ENCODE measurements at places on chromosomes 2 and 18.

DNA sequence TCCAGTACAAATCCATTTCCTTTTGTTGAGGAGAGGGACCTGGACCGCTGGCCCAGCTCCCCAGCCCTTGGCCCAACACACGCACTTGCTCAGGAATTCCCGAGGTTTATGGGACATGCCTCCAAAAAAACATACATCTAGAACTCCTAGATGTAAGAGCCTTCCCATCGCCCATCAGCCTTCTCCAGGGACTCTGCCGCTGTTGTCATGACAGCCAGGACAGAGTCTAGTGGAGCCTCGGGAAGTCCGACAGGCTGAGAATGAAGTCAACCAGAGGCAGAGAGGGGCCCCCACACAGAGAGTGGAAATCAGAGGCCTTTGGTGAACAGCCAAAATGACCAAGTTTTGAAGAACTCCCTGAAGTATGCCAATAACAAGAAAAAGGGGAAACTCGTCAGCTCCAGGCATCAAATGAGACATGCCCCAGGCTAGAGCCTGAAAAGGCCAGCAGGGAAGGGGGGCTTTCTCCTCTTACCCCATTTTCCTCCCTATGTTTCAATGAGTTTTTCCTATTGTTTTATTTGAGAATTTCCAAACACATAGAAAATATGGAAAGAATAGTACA, 43.2 kb upstream of the CAB39 start:
- DNase-seq = no peak

DNA sequence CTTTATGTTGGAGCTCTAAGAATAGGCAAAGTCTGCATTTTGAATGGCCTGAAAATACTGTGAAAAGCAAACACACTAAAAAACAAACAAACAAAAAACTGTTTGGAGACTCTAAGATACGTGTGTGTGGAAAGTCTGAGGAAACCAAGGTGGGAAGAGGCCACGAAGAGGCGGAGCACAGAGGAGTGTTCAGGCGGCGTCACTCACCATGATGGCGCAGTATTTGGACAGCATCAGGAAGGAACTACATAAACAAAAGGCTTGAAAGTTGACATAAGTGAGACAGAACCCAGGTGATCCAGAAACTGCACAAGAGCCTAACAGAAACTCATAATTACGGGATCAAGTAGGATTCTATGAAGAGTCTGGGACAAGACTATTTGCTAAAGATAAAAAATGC, 50.8 kb upstream of the SOS1 start:
- DNase-seq = no peak

DNA sequence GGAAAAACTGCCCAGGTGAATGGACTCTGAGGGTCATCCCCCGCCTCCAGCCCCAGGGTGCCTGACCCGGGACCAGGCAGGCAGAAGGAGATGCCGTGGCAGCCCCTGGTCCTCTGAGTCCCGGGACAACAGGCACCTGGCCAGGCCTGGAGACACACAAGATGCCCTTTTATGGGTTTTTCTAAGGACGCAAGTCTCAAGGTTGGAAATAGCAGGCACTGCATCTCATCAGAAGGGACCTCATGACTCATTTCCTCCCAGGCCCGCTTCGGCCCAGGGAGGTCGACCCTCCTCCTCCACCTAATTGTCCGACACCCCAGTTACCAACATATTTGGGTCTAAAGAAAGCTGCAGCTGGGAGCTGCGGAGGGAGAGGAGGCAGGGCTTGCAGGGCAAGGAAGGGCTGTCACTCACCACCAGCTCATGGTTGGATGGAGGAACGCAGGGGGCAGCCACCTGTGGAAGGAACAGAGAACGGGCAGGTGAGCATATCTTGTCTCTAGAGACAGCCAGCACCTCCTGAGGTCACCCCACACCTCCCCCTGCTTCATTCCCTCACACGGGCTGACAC, 82.9 kb downstream of the TNS1 start:
- no peak for DNase-seq

DNA sequence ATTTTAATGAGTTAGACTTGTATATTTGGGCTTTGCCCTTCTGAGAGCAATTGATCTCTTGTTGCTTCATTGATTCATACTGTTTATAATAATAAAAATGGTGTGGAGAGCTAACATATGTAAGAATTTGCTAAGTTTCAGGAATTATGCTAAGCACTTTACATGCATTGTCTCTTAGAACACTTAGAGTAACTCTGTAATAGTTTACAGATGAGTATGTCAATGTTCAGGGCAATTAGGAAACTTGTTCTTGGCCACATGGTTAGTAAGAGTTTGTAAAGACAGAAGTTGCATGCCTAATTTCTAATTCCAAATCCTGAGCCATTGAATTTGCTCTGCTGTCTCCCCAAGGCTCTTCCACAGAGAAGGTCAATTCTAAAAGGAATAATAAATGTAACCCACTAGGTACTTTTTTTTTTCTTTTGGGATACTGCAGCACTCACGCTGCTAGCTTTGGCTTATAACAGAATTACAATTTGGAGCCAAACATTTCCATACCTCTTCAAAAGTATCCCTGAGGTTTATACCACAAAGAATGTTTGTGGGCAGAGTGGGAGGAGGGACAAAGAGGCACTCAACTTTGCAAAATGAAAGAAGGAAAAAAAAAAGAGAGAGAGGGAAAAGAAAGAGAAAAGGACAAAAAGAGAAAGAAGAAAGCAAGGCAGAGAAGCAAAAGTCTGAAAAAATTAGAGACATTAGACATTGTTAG, 232.4 kb downstream of the CALCRL start:
- DNase-seq = no peak

GRCh38 chr2:64516651-64517510, 7.2 kb upstream of the AFTPH start:
- no peak for DNase-seq

- DNase-seq = no peak
Observed at GRCh38 chr18:4207383-4207985, 247.6 kb downstream of the DLGAP1 start.

- no peak for DNase-seq
Observed at GRCh38 chr2:239043326-239043725, 195.4 kb downstream of the TWIST2 start.

DNA sequence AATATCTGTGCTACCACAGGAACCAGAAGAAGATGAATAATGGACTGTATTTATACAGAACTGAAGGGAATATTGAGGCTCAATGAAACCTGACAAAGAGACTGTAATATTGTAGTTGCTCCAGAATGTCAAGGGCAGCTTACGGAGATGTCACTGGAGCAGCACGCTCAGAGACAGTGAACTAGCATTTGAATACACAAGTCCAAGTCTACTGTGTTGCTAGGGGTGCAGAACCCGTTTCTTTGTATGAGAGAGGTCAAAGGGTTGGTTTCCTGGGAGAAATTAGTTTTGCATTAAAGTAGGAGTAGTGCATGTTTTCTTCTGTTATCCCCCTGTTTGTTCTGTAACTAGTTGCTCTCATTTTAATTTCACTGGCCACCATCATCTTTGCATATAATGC, 1399.9 kb downstream of the DPP10 start:
- DNase-seq = no peak

DNA sequence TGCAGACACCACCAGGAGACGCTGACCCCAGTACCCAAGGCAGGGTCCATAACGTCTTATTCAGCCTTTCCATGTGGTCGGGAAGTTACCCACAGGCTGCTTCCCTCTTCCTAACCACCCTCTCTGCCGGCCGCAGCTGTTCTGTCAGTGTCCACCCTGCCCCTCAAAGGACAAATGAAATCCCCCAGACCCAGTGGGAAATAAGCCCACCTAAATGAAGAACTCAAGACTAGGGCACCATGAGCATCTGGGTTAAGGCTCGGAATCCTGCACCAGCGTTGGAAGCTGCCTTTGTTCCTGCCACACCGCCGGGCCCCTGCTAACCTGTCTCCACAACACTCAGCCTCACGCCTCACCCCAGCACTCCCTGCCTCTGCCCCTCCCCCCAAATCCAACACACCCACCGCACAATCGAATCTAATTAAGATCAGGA, 21.7 kb downstream of the BCL11A start:
- no peak for DNase-seq

DNA sequence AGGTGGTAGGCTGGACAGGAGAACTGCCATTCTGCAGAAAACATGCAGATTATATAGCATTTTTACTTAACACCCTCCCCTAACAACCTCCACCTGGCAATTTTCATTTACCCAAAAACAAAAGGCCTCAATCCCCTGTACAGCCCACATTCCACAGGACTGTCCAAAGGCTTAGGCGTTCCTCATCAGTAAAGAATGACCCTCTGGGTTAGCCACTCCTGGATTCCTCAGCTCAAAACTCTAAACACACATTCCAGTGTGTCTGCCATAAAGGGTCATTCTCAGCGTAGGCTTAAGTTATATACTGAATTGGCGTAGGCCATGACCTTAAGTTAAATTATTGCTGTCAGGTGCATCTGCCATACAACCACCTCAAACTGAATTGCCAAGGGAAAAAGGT, 261.8 kb upstream of the CHAC2 start:
- DNase-seq = no peak

DNA sequence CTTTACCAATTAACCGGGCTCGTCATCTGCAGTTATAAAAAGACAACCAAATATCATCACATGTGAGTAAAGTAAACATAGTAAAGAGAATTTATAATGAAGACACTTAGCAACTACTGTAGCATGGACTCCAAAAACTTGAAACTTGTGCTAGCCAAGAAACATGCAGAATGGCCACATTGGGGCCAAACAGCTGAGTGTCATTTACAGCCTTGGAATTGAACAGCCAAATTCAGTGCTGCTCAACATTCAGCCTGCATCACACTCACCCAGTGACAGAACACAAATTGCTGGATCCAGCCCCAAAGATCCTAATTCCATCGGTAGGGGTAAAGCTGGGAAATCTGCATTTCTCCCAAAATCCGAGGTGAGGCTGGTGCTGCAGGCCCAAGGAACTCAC, 224.8 kb upstream of the GYPC start:
- DNase-seq = no peak

DNA sequence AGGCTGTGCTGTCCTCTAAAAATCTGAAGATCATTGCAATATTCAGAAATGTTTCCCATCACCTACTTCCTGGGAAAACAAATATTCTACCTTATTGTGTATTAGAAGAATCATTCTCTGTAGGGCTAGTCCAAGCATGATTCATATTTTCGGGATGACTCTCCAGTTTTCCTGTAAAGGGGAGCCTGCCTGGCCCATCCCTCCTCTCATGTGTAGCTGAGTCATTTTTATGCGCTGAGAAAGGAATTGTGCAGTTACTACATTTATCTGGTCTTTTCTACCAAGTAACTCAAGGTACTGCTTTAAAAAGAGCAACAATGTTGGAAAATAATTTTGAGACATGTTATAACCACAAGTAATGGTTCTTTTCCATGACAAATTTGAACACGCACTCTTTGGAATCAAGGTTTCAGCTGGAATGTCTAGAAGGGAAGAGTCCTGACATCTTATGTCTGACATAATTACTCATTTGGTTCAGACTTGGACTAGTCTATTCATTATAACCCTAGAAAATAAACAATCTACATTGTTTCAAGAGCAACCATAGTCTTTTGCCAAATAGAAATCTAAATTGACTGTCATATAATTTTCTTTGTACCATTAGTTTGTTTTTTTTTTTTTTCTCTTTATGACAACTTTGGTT, 6.6 kb downstream of the DSG3 start:
- no peak for DNase-seq

GRCh38 chr18:68707646-68708045, 7.3 kb downstream of the TMX3 start:
- no peak for DNase-seq

DNA sequence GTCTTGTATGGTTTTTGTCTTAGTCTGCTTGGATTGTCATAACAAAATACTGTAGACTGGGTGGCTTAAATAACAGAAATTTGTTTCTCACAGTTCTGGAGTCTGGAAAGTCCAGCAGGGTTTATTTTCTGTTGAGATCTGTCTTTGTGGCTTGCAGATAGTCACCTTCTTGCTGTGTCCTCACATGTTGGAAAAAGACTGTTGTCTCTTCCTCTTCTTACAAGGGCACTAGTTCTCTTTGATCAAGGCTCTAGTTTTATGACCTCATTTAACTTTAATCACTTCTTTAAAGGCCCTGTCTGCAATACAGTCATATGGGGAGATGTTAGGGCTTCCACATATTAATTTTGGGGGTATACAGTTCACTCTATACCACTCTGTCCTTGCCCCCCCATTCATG, 56.5 kb downstream of the NBEAL1 start:
- DNase-seq = no peak

DNA sequence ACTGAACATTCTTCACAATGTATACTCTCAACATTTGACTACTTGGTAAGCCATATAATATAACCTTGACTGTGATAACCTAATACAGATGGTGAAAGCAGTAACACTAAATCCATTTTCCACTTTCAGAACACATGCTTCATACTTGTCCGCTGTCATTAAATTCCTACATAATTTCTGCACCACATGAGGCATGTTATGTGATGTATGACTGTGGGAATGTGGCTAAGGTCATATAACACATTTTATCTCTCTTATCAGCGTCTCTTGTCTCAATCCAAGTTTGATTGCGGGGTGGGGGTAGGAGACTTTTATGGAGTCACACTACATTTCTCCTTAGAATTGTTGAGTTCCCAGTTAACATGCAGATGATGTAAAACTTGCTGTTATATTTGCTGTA, 110.9 kb downstream of the MTCL1 start:
- no peak for DNase-seq

GRCh38 chr2:80651435-80651834, 346.9 kb upstream of the LRRTM1 start:
- DNase-seq = no peak

DNA sequence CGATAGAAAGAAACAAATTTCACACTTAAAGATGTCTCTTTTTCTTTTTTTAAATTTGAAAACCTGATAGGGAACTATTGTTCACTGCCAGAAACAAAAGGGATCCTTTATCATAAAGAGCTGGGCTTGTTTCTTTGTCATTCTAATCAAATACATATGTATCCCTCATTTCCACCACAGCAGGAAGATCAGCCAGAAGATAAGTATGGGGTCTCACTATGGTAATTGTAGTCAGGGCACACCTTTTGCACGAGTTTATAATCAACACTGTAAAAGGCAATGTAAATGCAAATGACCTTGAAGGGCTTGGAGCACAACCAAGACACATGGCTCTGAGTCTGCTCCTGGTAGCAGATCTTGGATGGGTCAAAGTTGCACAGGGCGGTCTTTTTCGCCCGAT, 109.5 kb downstream of the NXPH2 start:
- DNase-seq = no peak

- DNase-seq = no peak
Observed at GRCh38 chr2:18154812-18155211, 276.3 kb downstream of the KCNS3 start.
